Nasal cavity respiratory epithelium epithelial cell of viscerocranial mucosa (primary cell): ENCODE measurements at places on chromosomes 1 and 21. TPM values are rescaled to one million over a fixed set of nuclear protein-coding genes. Genes with fewer than 3 reads are reported as not detected.

The TTC39A gene
- 13.3 and 19.1 TPM in 2 replicates for total RNA-seq

The AMY2A gene
- total RNA-seq: not detected in 2 replicates

The GNAT2 gene
- 0.14 TPM in 1 of 2 replicates, not detected in the other for total RNA-seq

The DPH2 gene
- 31.4 and 39.6 TPM in 2 replicates for total RNA-seq
